T-cell (primary cell): ENCODE measurements at places on chromosomes 2 and 18.

GRCh38 chr2:60033325-60033724, 520.1 kb downstream of the BCL11A start:
- H3K27me3 ChIP-seq = no peaks in the 10 kb centered on the region
- H3K4me3 ChIP-seq = no peak overlapping the region
- no peaks in the 10 kb centered on the region for H3K4me1 ChIP-seq
- DNase-seq = no peak
- no peaks in the 10 kb centered on the region for H3K36me3 ChIP-seq

DNA sequence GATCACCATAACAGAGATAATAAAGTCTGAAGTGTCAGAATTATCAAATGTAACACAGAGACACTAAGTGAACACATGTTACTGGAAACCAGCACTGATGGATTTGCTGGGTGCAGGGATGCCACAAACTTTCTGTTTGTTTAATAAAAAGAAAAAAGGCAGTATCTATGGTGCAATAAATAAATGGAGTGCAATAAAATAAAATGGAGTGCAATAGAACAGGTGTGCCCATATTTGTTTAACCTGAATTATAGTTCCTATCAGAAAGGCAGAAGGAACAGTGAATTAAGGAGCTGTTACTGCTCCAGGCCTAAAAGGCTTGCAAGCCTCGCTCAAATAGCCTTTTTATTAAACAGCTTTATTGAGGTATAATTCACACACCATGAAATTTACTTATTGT, 81.0 kb upstream of the KIDINS220 start:
- H3K27me3 ChIP-seq = no peaks in the 10 kb centered on the region
- no peak overlapping the region for H3K27ac ChIP-seq
- no peaks in the 10 kb centered on the region for H3K4me1 ChIP-seq

GRCh38 chr18:40431071-40431985, 1523.7 kb upstream of the PIK3C3 start:
- DNase-seq = no peak
- no peaks in the 10 kb centered on the region for H3K27me3 ChIP-seq
- no peaks in the 10 kb centered on the region for H3K36me3 ChIP-seq
- no peaks in the 10 kb centered on the region for H3K4me1 ChIP-seq
- H3K4me3 ChIP-seq = no peak overlapping the region

DNA sequence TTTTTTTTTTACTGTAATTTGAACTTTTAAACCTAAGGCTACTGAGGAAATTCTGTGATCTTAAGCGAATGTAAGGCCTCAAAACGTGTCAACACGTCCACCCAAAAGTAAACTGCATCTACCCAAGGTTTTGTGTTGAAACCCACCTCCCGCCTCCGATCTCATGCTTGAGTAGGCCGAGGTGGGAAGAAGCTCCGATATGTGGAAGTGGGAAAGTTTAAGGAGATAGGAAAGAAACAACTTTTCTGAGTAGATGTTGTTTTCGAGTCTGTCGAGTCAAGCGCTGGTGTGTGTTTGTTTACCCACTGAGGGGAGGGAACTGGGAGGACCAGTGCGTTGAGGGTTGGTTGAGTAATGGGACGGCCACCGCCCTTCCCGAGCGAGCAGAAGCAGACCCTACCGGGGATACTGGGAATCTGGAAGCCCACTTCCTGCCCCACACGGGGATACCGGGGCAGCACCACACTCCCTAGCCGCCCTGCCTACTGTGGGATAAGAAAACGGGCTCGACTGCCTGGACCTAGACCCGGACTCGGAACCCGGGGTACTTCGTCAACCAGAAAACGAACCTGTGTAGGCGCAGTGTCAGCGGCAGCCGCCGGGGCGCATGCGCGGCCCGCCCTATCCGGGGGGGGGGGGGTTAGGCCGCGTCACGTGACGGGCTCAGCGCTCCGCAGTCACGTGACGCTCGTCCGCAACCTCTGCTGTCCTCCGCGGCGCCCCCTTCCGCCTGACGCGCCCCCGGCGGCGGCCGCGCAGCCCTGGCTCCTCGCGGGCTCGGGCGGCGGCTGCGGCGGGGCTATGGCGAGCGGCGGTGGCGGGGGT, at the start of gene RETREG2:
Gene RETREG2, plus strand, starts transcription at position 724 of the 825 bp plus-strand sequence. Its CDS starts 78 bp downstream, at position 802.
- peak; percentile 67 for DNase-seq
- peaks cover 80% of the 10 kb centered on the region for H3K4me1 ChIP-seq
- H3K27me3 ChIP-seq = no peaks in the 10 kb centered on the region
- H3K36me3 ChIP-seq = peaks cover 11% of the 10 kb centered on the region

DNA sequence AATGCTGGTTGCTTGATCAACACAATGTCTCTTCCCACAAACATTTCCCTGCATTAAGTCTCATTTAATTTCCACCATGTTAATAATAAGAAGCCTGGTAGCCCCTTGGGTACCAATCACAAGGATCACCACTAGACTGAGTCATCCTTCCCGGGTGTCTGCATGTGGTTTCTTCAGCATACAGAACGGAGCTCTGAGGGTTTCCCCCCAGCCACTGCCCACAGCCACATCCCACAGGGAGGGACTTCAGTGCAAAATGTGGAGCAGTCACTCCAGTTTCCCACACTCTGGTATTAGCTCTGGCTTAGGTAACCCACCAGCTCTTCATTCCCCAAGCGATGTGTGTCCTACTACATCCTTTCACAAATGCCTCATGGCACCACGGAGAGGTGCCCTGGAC, 42.7 kb upstream of the POLE4 start:
- no peak overlapping the region for H3K4me3 ChIP-seq
- peaks cover 32% of the 10 kb centered on the region for H3K27me3 ChIP-seq
- no peak for DNase-seq
- no peaks in the 10 kb centered on the region for H3K36me3 ChIP-seq
